ENCODE measurements at places on chromosomes 13 and 19.
A peak's percentile ranks its signal among the peaks of the same experiment; 100 is the strongest.

- DNase-seq = no peak
These were observed 16.6 kb upstream of the RAB8A start for GRCh38 chr19:16095071-16095571.

GRCh38 chr19:38706792-38707511 is 37.3 kb downstream of the CAPN12 start:
- DNase-seq = no peak

GRCh38 chr19:54275951-54276350 is 5.0 kb downstream of the LILRB2 start:
- DNase-seq = no peak

- DNase-seq = no peak
These were observed 55.5 kb downstream of the TBC1D4 start for GRCh38 chr13:75426421-75426820.

- no peak for DNase-seq
These were observed 176.2 kb upstream of the UFM1 start for GRCh38 chr13:38173403-38173802.

GRCh38 chr13:21625366-21625765 is 21.4 kb upstream of the MICU2 start:
- DNase-seq = no peak

GRCh38 chr19:5621945-5622464 is 571 bp downstream of the SAFB2 start:
- no peak for DNase-seq

GRCh38 chr13:112624602-112625430 is 36.9 kb upstream of the TUBGCP3 start:
- no peak for DNase-seq

DNA sequence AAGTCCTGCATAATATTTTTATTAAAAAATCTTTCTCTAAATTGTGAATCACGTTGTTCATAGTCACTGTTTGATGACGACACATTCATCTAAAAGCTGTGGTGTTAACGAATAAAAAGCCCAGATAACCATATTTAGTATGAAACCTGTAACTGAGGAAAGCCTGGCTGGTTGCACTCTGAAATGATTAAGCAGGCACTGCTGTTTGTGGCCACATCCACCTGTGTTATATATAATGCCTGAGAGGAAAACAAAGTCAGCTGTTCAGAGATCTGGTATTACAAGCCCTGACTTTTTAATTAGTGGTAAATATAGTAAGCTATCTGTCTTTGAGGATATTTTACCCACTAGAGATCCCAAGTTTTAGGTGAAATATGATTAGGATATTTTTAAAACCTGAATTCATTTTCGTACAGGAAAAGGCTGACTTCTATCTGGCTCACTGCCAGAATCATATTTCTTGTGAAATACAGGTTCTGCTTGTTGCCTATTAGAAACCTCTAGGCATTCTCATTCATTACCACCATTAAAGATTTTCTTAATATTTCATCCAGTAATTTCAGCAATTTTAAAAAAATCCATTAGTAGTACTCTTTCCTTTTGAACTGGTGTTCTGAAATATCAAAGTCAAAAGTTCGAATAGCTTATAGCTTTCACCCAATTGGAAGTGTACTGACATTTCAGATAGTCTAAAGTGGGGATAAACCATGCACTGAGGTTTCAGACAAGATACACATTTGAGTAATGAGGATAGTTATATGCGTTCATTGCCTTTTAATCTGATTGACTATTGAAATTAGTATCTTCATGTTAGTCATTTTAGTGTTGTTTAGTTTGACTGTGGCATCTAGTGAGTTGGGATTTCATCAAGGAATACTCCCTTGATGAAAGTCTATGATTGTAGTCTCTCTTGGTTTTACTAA is 79.7 kb downstream of the LMO7 start:
- DNase-seq = peak; percentile 36

DNA sequence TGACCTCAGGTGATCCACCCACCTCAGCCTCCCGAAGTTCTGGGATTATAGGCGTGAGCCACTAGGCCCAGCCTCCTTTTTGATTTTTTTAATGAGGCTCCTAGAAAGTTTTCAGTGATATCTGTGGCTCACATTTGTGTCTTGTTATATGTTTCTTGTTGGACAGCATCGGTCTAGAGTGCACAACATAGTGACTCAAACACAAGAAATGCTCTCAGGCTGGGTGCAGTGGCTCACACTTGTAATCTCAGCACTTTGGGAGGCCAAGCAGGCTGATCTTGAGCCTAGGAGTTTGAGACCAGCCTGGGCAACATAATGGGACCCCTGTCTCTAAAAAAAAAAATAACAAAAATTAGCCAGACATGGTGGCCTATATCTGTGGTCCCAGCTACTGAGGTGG is 8.2 kb downstream of the PHF11 start:
- no peak for DNase-seq

DNA sequence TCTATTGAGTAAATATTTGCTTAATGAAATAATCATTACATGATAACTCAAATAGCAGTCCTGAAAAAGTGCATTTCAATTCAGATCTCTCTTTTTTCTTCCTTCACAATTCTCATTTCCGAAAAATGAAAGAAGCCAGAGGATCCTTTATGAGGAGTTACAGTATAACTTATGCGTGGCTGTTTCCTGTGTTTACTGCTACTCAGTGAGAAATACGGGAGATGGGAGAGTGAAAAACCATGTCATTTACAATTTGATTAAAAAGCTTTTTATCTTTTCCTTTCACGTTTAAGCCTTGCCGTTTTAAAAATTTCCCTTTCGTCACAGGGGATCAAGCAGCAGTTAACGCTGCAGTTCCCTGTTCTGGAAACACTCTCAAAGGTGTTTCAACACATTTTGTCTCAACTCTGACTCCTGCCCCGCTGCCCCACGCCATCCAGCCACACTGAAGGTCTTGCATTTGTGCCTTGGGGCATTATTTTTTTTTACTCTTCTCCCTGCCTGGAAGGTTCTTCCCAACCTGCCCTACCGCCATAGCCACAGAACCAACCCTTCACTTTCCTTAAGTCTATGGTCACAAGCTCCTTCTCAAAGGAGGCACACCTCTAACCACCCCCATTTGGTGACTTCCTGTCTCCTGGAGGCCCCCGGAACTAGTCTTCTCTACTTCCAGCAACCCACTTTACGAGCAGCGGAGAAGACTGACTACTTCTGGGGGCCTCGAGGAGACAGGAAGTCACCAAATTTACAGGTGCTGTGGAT is 17.0 kb downstream of the KL start:
- DNase-seq = no peak

DNA sequence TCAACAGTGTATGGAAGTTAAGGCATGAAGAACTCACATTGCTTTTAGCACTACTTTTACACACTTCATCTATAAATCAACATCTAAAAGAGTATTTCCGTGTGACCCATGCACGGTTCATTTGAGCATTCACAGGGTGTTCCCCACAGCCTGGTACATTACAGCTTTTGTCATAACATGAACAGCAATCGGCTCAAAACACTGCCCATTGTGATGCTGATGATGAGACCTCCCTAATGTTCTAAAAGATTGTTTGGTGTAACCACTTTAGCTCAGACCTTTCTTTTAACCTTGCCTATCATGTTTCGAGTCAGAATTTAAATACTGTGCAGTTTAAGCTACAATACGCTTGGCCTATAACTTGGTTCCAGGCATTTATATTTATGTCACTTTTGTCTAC is 4.1 kb upstream of the KLF5 start:
- DNase-seq = no peak

DNA sequence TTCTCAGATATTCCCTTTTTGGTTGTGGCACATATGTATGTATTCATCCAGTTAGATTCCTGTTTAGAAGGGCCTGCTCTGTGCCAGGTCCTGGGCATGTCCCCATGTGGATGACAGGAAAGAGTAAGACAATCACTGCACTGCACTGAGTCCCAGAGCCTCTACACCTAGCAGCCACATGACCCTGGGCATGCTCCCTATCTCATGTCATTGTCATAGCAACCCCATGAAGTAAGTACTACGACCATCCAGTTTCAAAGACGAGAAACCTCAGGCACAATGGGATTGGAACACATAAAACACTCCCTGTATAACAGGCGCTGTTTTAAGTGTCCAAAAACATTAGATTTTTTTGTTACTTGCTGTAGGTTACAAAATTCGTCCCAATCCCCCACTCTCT is 594.4 kb downstream of the UQCRFS1 start:
- no peak for DNase-seq
